AML-193 (cell line): ENCODE measurements at places on chromosomes 3 and 15.

DNA sequence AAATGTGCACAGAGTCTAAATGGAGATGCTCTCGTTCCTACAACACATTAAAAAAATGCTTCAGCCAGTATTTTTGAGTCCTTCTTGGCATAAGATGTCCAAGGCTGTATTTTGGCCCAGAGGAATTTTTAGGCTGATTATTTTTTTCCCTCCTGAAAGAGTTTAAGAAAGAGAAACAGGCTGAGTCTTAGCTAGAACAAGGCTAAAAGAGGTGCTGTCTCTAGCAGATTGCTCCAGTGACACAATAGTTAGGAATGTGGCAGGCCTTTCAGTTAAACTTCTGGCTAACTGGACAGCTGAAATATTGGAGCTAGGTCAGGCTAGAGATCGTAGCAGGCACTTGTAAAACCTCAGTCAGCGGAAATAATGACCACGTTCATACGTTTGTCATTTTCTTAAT lies 271.4 kb upstream of the RARB start:
- DNase-seq, result no peak

DNA sequence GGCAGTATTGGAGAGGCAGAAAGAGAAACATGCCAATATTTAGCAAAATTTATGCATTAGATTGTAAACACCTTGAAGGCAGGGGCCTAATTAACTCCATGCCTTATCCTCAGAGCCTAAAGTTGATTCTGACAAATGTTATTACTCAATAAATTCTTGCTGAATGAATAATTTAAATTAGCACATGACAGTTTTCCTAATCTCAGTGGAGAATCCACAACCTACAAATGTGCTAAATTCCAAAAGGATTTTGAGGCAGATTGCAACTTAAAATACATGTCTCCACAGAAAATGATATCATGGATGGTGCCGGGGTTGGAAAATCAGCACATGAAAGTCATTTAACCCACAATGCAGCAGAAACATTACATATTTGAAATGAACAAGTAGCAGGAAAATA lies 41.1 kb upstream of the NANOGP8 start:
- no peak for DNase-seq

- DNase-seq, result no peak
Measured at GRCh38 chr3:177521305-177521704, 324.0 kb upstream of the TBL1XR1 start.

GRCh38 chr3:29559741-29560465 lies 279.0 kb downstream of the RBMS3 start:
- DNase-seq, result no peak

DNA sequence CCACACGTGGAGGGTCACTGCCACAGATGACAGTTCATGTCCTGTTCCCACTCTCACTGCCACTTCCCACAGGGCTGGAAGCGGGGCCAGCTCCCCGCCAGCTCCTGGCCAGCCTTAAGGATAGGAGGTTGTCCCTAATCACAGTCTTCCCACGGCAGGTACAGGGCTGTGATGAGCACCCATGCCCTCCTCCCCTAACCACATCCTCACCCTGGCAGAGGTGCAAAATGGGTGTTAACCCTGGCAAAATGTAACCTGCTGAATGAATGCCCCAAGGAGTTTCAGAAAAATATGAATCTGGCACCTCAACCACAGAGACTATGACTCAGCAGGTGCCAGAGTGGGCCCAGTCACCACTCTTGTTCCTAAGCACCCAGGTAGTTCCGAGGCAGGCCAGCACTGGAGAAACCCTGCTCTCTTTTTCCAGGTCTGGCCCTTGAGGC lies 185.1 kb upstream of the TPM1 start:
- DNase-seq, result no peak

GRCh38 chr15:67827562-67828277 lies 2.4 kb downstream of the SKOR1 start:
- no peak for DNase-seq

DNA sequence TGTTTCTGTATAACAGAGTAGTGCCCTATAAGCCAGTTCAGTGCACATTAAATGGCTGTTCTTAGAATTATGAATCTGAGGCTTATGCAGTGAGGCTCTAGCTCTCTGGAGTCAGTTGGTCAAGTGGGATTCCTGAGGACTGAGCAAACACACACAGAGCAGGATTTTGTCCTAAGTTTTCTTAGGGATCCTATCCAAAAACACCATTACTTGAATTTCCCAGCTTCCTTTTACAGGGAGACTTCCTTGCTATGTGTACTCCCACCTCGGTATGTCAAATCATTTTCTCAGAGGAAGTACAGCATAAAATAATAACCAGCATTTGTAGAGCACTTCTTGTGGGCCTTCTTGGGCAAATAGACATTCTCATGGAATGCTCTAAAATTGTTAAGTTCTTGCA lies 63.1 kb upstream of the GOLGA6B start:
- DNase-seq, result no peak

DNA sequence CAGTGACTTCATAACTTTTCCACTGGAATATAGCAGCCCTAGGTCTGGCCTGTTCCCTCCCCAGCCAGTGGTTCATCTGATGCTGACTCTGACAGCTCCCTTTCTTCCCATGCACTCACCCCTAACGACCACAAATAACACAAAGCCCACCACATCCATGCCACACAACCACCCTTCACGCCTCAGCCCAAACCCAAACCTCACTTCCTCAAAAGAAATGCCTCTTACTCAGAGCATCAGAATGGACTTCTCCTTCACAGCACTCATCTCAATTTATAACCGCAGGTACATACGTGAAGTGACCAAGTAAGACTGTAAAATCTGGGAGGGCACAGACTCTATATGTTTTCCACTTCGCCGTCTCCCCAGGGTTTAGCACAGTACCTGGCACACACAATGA lies 1.1 kb downstream of the RBSN start:
- DNase-seq, result peak; percentile 65

DNA sequence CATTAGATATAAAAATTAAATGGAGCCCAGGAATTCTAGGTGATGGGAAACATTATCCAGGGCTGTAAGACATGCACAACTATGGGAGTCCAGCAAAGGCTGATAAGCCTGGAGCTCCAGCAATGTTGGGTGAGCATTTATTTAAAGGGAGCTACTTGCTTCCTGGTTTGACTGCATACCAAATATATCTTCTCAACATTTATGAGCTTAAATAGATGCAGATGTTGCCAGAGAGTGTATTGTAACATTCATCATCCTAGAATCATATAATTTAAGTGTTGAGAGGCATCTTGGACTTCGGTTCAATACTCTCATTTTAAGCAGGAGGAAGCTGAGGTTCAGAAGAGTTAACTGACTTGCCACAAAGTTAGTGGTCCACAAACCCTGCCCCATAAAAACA lies 12.2 kb upstream of the POLR2M start:
- DNase-seq, result no peak

GRCh38 chr3:50272911-50273688 lies 4.2 kb downstream of the SEMA3B start:
- peak; percentile 74 for DNase-seq

DNA sequence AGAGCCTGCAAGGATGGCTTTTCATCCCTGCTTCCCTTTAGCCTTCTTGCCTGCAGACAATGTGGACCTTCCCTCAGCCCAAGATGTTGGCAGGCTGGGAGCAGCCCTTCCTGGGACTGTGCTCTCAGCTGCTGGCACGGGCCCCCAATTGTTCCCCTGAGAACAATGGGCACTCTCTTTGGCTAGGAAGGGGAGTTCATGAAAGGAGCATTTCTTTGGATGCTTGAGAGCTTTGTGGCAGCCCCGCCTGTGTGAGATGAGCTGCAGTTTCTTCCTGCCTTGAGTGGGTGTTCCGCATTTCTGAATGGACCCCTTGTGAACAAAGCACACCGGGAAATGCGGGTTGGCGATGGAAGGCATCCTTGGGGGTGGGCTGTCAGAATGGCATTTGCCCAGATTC lies 35.0 kb upstream of the BSN start:
- DNase-seq, result no peak

GRCh38 chr15:77430213-77430612 lies 9.5 kb downstream of the HMG20A start:
- no peak for DNase-seq

GRCh38 chr15:77808075-77808474 lies 175.4 kb upstream of the LINGO1 start:
- no peak for DNase-seq

- no peak for DNase-seq
Measured at GRCh38 chr3:45518376-45519135, 76.0 kb upstream of the LIMD1 start.

- DNase-seq, result no peak
Measured at GRCh38 chr15:36458411-36458810, 121.0 kb upstream of the CDIN1 start.

DNA sequence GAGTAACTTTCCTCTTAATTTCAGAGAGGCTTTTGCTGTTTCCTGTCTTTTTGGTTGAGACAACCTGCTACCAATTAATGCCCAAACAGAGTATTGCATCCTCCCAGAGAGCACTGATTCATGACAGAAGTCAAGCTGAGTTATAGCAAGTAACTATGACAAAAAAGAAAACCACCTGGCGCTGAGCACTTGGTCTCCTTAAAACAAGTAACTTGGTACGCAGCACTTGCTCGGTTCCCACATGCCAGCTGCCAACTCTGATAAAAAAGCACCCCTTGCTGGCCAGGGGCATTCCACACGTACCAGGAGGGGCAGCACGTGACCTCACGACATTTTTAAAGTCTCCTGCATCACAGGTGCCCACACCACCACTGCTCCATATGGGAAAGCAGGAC lies 13.5 kb upstream of the MYO5C start:
- no peak for DNase-seq

DNA sequence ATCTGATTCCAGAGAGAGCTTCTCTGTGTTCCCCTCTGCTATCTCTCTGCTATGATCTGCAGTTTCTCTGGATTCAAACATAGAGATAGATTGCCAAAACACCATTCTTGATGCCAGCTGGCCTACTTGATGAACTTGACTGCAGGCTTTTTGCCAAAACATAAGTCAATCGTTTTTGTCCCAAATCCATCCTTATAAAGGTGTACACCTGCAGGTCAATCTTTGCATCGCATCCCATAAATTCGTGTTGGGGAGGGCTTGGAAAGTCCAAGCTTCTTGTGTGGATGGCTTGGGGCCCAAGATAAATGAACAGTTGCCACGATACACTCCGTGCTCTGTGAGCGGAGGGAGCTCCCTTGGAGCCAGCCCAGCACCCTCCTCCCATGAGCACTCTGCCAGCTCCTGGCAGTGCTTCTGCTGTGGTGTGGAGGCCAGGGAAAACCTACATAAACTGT lies 2.7 kb downstream of the CERS3 start:
- DNase-seq, result no peak

GRCh38 chr3:142481196-142481595 lies 33.4 kb upstream of the XRN1 start:
- no peak for DNase-seq

DNA sequence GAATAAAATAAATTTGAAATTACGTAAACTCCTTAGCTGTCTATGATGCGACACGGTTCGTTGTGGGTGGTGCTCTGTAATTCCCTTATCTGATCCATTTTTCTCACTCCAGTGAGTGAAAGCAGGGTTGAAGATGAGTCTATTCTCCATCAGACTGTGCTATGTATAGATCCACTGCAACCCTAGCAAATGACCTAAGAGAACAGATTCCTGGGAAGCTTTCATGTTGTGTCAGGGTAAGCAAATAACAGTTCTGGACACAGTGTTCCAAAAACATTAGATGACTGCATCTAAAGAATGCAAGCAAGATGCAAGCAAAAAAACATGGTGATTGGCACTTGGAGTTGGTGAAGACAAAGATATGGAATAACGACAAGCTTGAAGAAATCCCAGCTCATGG lies 239.3 kb downstream of the SLC9A9 start:
- DNase-seq, result no peak

DNA sequence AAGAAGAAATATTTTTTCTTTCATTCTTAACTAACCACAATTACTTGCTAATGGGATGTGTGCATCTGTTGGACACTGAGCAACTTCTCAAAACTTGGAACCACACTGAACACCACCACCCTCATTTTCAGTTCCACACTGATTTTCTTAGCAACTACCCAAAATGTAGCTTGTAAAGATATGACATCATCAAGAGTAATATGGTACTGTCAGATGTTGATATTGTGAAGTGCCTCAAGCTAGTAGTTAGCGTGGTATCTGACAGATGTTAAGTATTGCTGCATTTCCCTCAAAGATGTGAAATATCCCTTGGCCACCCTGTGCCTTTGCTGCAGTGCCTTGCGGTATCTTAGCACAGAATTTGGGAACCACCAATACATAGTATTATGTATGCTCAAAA lies 9.3 kb downstream of the RFTN1 start:
- DNase-seq, result peak; percentile 49

DNA sequence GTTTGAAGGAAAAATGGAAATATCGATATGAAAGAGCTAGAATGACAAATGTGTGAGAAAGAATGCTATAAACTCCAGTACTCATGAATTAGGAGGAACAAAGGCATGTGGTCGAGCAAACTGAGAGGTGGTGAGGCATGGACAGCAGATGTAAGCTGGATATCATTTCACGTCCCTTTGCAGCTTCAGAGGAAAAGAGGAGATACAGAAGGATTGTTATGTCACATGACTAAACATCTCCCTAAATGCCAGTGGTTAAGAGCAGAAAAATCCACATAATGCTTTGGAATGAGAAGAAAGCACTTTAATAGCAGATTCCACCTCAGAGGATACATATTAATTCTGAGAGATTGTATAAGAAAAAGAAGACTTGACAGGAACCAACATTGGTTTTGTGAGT lies 248.7 kb downstream of the ZIC4 start:
- DNase-seq, result no peak

DNA sequence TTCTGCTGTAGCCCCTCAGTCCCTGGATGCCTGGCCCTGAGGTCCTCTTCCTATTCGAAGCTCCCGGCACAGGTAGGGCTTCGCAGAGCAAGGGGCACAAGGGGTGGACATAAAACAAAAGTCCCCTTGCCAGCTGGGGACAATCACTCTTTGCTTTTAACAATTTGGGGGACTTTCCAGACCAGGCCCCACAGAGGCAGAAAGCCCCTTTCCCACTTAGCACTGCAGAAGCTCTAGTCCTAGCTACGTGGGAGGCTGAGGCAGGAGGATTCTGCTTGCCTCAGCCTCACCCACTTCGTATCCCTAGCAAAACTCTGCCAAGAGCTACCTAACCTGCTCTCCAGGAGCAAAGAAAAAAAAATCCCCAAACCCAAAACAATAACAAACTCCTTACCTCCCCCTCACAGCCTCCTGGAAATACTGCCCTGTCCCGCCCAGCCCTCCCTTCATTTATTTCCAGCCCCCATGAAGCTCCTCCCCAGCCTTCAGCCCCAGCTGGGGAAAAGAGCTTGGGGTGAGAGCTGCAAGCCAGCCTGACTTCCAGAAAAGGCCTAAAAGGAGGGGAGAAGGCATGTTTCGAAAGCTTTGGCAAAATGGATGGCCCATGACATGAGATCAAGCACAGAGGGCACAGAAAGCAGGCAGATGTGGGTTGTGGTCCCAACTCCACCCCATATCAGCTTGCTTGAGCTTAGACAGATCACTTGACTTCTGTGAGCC lies at the start of gene CIDEC:
Gene CIDEC (minus strand): TSS at position 424 of the 720 bp plus-strand sequence. CDS start 1,767 bp downstream, outside the sequence.
- DNase-seq, result no peak
